ENCODE measurements at places on chromosomes 6 and 20.

GRCh38 chr20:10201321-10201870 is 17.2 kb upstream of the SNAP25 start:
- DNase-seq = no peak

DNA sequence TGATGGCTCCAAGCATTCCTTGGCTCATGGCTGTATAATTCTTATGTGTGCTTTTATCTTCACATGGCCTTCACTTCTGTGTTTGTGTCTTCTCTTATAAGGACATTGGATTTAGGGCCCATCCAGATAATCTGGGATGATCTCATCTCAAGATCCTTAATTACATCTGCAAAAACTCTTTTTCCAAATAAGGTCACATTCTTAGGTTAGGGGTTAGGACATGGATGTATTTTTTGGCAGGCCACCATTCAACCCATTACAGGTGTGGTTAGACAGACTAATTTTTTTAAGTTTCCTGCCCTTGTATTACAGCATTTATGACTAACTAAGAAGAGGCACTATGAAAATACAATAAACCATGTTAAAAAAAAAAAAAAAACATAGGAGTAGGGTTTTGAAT is 254.0 kb downstream of the TPBG start:
- DNase-seq = no peak

GRCh38 chr6:122995921-122996793 is at the start of gene CLVS2:
TSS of gene CLVS2 (plus strand) at chr6:122996235. CDS start at chr6:122997778, 1,543 bp downstream.
- no peak for DNase-seq

DNA sequence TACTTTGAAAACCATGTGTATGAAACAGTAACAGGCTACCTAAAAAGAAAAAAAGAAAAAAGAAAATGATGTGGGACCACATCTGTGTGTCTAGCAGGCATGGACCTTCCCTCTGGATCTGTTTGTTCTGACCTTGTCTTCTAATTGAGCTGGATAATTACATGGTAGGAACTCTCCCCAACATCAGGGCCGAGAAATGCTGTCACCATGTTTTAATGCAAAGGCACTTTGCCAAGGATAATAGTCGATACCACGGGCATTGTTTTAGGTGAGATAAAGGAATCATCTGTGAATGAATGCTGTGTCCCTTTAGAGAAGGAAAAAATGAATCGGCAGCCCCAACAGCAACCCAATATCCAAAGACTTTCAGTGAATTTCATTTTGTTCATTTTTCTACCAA is 149.1 kb downstream of the ZDHHC14 start:
- DNase-seq = no peak

GRCh38 chr6:55617272-55617671 is 38.3 kb upstream of the HMGCLL1 start:
- no peak for DNase-seq

DNA sequence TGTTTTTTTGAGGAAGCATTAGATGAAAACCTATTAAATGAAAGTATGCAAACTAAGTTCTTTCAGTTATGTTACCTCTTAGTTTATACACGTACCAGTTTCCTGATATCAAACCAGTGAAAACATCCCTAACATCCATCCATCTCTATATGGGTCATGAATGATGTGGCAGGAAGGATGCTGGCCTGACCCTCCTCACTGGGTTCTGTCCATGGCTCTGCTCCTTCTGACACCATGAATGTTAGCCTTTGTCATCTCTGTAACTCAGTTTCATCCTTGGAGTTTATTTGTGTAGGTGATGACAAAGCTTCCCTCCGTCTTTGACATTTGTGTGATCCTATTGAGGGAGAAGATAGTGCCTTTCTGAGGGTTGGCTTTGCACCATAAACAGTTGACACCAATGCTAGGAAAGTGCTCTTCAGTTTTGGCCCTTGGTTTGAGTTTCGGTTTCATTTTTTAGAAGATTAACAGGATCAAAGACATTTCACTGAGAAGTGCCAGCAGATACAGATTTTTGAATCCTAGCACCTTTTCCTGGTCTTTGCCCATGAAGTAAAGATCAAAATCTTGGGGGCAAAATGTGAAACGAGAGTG is 72.0 kb upstream of the SCGN start:
- no peak for DNase-seq

GRCh38 chr20:14553774-14554534 is 216.5 kb upstream of the FLRT3 start:
- no peak for DNase-seq

DNA sequence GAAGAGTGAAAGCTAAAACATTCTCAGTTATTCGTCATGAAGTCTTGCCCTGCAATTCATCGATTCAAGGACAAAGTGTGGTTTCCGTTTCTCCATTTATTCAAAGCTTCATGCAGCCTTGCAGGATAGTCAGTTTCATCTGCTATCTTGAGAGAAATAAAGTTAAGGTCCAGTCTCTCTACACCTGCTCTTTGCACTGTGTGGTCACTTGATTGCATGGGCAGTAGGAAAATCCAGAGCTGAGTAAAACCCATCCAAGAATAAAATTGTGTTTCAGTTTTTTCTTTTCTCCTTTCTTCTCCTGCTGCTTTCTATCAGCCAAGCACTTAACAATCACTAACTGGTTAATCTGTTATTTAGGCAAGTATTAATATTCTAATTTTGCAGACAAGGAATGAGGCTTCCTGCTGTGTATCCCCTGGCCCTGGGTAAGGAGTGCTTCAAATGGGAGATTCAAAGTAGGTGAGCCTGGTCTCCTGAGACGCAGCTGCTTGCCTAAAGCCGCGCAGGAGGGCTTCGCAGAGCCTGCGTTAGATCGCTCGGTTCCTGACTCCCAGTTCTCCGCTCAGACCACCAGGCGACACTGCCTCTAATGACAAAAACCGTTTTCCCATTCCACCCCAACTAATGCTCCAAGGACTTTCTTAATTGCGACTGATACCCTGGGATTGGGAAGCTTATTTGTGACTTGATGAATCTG is 808.3 kb downstream of the TFAP2A start:
- DNase-seq = no peak

DNA sequence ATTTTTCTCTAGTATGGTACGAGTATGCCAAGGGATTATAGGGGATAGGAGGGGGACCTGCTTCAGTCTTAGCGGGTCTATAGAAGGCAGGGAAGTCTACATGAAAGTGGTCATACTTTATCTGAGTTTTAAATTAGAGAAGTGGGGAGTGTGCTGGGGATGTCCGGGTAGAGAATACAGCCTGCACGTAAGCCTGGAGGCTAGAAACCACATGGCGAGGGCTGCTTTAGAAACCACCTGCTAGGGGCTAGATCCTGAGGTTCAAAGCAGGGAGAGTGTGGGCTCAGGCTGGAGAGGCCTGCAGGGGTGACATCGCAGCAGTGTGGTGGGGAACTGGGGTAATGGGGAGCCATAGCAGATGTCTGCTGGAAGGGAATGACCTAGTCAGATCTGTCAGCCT is 85.2 kb downstream of the VEGFA start:
- DNase-seq = no peak

Data from stimulated activated CD8-positive, alpha-beta memory T cell treated with anti-CD3 and anti-CD28 coated beads, Interleukin-15, amount 100 ng/mL, for 24 hours (primary cell).